ENCODE measurements at places on chromosomes 7 and 10.

DNA sequence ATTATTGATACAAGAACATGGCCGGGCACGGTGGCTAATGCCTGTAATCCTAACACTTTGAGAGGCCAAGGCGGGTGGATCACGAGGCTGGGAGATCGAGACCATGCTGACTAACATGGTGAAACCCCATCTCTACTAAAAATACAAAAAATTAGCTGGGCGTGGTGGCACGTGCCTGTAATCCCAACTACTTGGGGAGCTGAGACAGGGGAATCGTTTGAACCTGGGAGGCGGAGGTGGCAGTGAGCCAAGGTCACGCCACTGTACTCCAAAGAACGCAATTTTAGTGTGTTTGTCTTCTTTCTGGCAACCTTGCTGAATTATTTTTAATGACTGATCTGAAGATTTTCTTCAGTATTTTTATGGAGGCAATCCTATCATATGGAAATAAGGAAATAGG, 46.2 kb downstream of the IDE start:
- DNase-seq = no peak

GRCh38 chr7:105982388-105982787, 19.3 kb downstream of the CDHR3 start:
- no peak for DNase-seq

DNA sequence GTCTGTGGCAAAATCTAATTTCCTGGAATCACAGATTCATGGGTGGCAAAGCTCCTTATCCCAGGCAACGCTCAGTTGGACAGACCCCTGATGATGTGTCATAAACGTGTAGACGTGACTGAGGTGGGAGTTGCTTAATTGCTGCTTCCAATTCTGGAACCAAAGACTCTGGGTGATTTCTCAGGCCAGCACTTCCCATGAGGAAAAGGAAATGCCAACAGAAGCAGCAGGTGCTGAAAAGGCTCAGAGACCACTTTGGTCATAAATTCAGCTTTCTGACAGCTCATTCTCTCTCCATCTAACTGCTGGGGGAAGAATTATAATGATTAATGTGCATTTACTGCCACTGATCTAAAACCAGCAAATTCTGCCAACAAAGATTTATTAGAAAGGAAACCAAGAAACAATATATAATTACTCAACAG, 88.7 kb downstream of the OSBPL3 start:
- no peak for DNase-seq

GRCh38 chr10:34178756-34179155, 636.3 kb downstream of the PARD3 start:
- DNase-seq = no peak

GRCh38 chr10:30502266-30503060, 68.5 kb downstream of the MAP3K8 start:
- no peak for DNase-seq

- no peak for DNase-seq
Observed at GRCh38 chr7:2381227-2381626, 22.2 kb upstream of the CHST12 start.

- DNase-seq = no peak
Observed at GRCh38 chr7:138512885-138513284, 52.8 kb downstream of the TRIM24 start.

DNA sequence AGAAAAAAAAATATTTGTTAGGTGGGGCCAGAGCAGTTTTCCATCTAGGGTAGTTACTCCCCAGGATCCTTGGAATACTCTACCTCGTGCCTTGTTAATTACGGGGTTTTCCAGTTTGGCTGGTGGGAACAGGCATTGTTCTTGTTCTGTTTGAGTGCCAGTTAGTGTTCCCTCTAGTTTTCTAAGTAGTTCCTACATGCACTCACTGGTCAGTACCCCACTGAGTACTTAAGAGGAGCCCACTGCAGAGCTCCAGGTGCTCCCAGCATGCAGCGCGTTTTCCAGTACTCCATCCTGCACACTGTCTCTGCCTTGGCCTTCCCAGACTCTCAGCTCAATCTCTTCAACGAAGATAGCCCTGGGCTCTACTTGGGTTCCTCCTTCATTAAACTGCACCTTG, 58.0 kb downstream of the AHCYL2 start:
- no peak for DNase-seq

GRCh38 chr7:141709318-141709717, 1.2 kb downstream of the WEE2 start:
- DNase-seq = no peak

DNA sequence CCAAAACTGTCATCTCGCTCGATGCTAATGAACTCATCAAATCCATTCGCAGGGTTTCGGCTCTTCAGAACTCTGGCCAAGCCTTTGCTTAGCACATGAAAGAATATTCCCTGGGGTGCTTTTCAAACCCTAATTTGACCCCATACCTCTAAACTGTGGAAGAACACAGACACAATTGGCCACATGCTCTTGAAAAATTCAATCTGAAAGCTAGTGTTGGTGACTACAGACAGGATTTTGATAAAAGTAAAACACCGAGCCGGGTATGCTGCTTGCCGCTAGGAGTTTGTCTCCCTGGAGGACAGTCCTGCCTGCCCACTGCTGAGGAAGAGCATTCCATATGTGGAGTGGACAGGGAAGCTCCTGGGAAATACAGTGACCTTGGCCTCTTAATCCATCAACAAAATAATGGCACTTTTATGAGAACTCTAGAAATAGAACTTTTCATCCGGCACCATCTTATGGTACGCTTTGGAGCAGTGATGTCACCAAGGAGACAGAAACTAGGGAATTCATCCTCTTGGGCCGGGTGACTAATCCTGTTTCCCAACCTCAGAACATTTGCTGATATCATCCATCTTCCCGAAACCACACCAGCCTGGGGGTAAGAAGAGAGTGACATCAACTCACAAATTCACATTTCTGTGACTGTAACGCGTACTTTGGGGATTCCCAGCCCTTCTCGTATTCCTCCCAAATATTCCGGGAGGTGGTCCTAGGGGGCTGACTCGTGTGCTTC, 34.2 kb downstream of the MTURN start:
- DNase-seq = no peak

- no peak for DNase-seq
Observed at GRCh38 chr10:11546581-11546980, 64.9 kb downstream of the USP6NL start.

- DNase-seq = no peak
Observed at GRCh38 chr7:78018641-78019446, 220.3 kb downstream of the PHTF2 start.

DNA sequence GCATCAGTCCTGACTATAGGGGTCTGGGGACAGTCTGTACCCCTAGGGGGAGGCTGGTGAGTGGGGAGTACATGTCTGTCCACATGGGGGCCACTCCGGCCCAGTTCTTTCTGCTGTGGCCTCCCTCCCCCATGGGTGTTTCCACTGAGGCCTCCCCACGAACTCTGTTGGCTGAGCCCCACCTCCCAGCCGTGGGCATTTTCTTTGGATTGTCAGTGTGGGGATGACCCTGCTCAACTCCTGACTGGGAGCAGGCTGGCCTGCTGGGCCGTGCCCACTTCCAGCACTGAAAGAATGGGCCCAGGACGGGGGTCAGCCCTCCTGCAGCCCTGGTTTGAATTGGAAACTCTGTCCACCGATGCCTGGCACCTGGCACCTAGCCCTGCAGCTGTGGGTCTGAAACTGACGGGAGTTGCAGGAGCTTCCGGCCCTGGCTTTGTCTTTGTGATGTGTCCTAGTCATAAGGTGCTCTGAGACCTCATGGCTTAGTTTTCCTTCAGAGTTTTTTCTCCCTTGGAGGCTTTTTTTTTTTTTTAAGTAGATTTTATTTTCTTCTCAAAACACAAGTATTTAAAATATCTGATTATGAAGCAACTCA, 46.5 kb downstream of the LHPP start:
- no peak for DNase-seq

DNA sequence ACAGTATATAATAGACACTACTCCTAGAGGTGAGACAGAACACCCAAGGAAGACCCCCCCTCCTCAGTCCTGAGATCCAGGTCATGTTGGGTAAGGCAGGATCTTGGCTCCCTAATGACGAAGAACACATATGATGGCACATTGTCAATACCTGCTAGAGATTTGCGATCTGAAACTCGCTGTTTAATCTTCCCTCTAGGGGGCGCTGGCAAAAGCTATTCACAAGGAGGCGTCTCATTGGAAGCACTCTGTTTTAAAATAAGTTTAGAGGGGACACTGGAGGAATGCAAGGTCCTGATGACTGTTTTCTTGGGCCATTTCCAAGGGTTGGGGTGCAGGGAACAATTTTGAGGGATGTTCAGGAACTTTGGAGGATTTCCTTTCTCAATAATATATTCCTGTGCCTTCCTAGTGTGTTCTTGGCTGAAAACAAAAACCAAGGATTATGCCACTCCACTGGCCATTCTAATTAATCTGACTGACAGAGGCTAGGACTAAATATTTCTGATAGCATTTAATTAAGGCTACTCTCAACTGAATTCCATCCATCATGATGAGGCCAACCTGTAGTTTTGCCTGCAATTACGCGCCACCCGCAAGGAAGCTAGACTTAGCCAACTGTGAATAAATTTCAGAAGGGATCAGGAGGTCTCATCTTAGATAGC, 1013.8 kb upstream of the MBL2 start:
- DNase-seq = no peak

DNA sequence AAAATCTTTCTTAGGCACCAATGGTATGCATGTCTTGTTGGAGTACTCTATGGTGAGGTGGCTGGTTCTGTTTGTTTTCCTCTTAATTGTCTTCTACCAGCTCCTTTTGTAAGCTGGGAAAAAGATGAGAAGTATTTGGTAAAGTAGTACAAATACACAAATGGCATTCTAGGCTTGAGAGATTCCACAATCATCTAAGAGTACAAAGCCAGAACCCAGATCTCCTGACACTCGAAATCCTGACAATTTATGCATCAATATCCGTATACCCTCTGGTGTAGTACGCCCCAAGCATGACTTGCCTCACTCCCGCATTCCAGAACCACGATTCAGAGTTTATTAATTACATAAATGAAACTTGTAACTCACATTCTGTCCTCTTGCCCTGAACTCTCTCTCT, 43.5 kb downstream of the CDCA7L start:
- DNase-seq = no peak

GRCh38 chr10:118712930-118713634, 41.7 kb downstream of the CACUL1 start:
- no peak for DNase-seq

DNA sequence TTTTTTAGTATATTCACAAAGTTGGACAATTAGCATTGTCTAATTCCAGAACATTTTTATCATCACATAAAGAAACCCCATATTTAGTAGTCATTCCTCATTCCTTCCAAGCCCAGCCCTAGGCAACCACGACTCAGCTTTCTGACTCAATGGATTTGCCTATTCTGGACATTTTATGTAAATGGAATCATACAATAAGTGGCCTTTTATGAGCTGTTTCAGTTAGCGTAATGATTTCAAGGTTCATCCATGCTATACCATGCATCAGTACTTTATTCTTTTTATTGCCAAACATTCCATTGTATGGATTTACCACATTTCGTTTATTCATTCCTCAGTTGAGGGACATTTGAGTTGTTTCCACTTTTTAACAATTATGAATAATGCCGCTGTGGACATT, 249.2 kb downstream of the DYNC1I1 start:
- DNase-seq = no peak

DNA sequence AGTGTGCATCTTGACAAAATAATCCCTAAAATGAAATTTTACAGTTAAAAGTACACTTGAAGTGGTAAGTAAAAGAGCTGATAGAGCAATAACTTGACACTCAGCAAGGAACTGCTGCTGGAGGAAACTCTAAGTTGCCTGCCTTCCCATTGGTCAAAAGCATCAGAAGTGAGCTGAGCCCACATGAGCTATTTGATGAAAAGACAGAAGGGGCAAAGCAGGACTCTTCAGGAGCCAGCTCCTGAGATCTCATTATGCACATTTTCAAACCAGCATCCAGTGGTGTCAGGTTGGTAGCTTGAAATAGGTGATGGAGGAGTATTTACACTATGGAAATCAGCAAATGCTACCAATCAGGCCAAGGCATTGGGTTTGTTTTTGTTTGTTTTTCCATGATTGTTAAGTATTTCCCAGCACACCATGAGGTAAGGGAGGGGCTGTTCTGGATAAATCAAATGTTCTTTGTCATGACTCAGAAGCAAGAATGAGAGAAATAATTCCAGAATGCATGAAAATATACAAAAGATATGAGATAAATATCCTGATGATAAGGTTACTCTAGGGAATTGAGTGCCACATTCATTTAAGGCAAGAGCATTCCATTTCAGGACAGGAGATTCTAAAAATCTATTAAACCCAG, 316.6 kb downstream of the SNX13 start:
- DNase-seq = no peak
